Urinary bladder (tissue), 4 donors: ENCODE measurements at places on chromosomes 11 and 22.
A peak's percentile ranks its signal among the peaks of the same experiment; 100 is the strongest.

- peak; percentile 42 for DNase-seq
Observed at GRCh38 chr22:32991353-32992101, 66.7 kb downstream of the SYN3 start.

GRCh38 chr11:75763846-75764245, 4.7 kb upstream of the DGAT2 start:
- no peak for DNase-seq

- no peak for DNase-seq
Observed at GRCh38 chr11:43934601-43935423, 7.6 kb upstream of the C11orf96 start.

DNA sequence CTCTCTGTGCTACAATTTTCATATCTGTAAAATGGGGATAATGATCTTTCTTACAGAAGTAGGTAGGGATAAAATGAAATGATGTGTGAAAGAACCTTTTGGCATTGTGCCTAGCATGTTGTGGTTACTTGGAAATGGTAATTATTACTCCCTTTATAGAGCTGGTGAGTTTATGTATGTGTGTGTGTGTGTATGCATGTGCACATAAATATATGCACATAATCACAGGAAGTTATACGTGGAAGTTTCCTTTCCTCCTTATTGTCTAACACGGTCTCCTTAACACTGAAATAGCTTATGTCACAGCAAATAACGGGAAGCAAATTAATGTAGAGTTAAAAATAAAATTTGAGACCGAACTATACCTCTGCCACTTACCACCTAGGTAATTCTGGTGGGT, 163.7 kb upstream of the ZBED5 start:
- no peak for DNase-seq

DNA sequence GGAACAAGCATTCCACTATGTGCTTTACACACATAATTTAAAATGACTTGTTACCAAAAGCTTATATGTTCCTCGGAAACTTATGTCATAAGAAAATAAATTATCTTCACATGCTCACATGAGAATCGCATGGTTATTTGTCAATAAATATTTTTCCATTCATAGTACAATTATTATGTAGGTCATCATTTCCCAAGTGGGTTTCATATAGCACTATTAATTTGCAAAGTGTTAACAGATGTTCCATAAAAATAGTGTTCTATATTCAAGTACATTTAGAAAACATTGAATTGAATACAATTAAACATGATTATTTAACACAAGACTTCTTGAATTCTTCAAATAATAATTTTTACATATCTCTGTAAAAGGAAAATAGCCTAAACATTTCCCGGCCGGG, 23.9 kb downstream of the LRRC4C start:
- no peak for DNase-seq

DNA sequence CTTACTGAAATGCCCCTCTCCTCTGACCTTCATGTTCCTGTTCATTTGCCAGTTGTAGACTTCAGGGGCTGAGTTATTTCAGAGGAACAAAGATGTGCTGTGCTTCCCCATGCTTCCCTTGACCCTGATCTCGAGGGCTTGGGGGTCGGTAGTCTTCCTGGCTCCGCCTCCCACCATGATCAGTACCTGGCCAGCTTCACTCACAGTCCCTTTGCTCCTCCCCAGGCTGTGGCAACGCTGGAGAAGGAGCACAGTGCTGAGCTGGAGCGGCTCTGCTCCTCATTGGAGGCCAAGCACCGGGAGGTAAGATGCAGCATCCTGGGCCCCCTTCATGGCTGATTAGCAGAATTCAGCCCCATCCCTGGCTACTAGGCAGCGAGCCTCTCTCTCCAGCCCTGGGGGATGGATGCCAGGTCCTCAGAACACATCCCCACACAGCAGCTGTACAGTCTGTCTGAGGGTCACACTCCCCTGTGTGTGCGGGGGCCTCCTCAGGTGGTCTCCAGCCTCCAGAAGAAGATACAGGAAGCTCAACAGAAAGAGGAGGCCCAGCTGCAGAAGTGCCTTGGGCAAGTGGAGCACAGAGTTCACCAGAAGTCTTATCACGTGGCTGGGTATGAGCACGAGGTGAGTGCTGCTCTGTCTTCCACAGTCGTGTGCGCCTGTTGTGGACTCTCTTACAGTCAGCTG, 64.5 kb downstream of the CEP164 start:
- DNase-seq: no peak

- no peak for DNase-seq
Observed at GRCh38 chr11:39690856-39691255, 1768.6 kb downstream of the LRRC4C start.

GRCh38 chr11:31913985-31914384, 102.9 kb upstream of the PAX6 start:
- no peak for DNase-seq

- DNase-seq: no peak
Observed at GRCh38 chr11:123299721-123300120, 104.7 kb upstream of the CLMP start.

DNA sequence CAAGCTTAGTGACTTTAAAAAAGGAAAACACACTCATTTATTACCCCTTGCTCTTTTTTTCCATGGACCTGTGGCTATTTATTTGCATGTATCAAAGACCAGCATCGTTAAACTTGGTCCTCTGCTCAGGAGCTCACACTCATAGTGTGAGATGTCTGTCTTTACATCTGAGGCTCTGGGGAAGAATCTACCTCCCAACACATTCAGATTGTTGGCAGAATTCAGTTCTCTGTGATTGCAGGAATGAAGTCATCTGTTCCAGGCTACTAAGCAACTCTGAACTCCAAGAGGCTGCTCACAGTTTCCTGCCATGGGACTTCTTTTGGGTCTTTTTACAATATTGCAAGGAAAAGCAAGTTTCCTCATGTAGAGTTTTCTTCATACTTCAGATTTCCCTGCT, 138.8 kb downstream of the LRRC4C start:
- DNase-seq: no peak

DNA sequence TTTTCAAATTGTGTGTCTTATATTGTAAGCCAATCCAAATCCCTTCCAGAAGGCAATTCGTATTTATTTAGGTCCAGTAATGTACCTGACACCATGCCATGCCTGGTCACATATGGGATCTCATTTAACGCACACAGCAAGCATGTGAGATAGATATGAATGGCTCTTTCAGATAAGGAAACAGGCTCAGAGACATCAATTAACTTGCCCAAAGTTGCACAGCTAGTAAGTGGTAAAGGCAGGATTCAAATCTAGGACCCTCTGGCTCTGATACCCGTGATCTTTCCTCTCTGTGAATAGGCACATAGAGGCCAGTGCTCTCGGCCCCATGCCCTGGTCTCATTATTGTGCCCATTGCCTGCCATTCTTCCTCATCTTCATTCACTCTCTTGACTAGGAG, 34.3 kb downstream of the KCNJ4 start:
- no peak for DNase-seq
